ENCODE measurements at places on chromosomes 3 and 15.

DNA sequence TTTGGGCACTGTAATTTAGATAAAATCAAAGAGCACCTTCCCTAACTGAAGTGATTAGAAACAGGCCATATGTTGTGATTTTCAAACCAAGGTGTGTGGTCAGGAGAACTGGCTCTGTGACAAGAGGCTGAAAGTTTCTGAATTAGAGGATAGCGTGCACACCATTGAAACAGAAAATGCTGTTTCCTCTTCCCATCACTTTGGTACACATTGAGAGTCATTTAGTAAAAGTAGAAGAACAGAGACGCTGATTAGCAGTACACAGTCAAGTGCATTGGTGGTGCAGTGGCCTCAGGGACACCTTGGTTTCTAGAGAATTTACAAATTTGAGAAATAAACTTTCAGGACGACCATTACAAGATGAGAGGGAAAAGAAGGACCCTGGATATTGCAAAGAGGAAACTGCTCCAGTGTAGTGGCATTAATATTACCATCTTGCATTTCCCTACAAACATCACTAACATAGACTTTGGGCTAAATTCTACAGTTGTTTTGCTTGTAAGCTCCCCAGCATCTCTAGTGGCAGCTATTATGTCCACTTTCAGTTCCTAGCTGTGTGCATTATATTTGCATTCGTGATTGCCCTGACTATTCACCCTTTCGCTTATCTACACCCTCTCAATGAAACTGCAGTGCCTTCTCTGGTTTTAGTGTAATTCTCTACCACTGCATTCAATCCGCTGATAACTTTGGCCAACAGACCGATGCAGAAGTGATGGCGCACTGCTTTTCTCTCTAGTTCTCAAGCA lies 728.1 kb upstream of the GRM7 start:
- H3K27me3 ChIP-seq, result no peaks in the 10 kb centered on the region
- no peaks in the 10 kb centered on the region for H3K4me1 ChIP-seq
- H3K4me3 ChIP-seq, result no peak overlapping the region
- no peak for DNase-seq
- no peaks in the 10 kb centered on the region for H3K36me3 ChIP-seq

DNA sequence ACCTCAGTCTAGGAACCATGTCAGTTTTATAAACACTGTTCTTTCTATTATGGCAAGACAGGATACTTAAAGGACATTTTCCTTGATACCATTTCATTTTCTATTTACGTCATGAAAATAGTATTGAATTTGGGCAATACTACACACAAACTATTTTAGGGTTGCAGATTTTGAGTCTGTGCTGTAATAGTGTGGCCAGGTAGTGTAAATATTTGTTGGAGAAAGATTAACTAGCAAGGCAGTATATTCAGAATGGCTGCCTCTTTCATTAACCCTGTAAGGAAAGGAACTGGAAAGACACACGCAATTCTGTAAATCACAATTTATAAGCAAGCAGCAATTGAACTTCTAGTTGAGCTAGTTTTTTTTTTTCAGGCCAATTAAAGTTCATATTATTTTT lies 2.0 kb downstream of the CTXND1 start:
- peaks cover 10% of the 10 kb centered on the region for H3K4me1 ChIP-seq
- H3K4me3 ChIP-seq, result no peak overlapping the region
- H3K27ac ChIP-seq, result no peak overlapping the region
- H3K27me3 ChIP-seq, result peaks cover 72% of the 10 kb centered on the region

- no peaks in the 10 kb centered on the region for H3K27me3 ChIP-seq
- DNase-seq, result peak; percentile 49
- H3K4me1 ChIP-seq, result peaks cover 16% of the 10 kb centered on the region
- no peak overlapping the region for H3K27ac ChIP-seq
- H3K36me3 ChIP-seq, result no peaks in the 10 kb centered on the region
Observed at GRCh38 chr3:184769382-184770170, 42.4 kb upstream of the VPS8 start.

GRCh38 chr15:88476635-88477060 lies 9.1 kb downstream of the MRPS11 start:
- no peak overlapping the region for H3K4me3 ChIP-seq
- no peaks in the 10 kb centered on the region for H3K27me3 ChIP-seq
- H3K27ac ChIP-seq, result no peak overlapping the region
- H3K36me3 ChIP-seq, result no peaks in the 10 kb centered on the region
- no peaks in the 10 kb centered on the region for H3K4me1 ChIP-seq

DNA sequence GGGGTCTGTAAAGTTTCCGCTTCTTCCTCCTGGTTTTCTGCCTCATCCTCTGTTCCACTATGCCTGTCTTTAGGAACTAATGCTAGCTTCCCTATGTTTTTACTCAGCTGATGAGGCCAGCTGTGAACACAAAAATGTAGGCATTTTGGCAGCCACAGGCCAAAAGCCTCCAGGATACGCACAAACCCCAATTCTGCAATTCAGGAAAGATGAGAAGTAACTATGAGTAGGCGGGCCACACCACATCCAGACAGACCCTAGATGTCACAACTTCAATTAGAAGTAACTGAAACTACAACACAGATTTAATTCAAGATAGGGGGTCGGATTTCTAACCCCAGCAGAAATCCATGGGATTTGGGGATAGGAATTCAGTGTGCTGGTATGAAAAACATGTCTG lies 11.9 kb downstream of the CA12 start:
- no peaks in the 10 kb centered on the region for H3K4me1 ChIP-seq
- no peak overlapping the region for H3K4me3 ChIP-seq
- no peaks in the 10 kb centered on the region for H3K36me3 ChIP-seq
- DNase-seq, result no peak
- no peaks in the 10 kb centered on the region for H3K27me3 ChIP-seq

- no peaks in the 10 kb centered on the region for H3K27me3 ChIP-seq
- no peaks in the 10 kb centered on the region for H3K4me1 ChIP-seq
- no peak overlapping the region for H3K27ac ChIP-seq
- H3K36me3 ChIP-seq, result no peaks in the 10 kb centered on the region
- H3K4me3 ChIP-seq, result no peak overlapping the region
Observed at GRCh38 chr3:7964899-7965298, 536.7 kb upstream of the LMCD1 start.

DNA sequence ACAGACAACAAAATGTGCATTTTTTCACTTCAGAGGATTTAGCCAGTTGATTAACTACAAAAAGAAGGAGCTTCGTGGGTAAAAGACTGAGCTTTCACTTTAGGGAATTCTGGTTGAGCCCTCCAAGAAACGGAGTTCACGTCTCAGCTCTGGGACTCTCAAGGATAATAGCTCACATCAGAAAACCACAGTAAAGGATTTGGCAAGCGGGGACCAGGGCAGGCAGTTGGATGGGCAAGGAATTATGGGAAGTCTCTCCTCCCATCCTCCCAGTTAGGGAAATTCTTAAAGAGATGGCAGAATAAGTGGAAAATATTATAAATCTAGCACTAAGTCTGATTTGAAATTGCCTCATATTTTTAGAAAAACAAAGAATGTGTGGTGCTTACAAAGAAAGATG lies 188.3 kb upstream of the EOMES start:
- H3K27ac ChIP-seq, result no peak overlapping the region
- no peaks in the 10 kb centered on the region for H3K27me3 ChIP-seq
- no peaks in the 10 kb centered on the region for H3K36me3 ChIP-seq
- no peak overlapping the region for H3K4me3 ChIP-seq
- H3K4me1 ChIP-seq, result no peaks in the 10 kb centered on the region

DNA sequence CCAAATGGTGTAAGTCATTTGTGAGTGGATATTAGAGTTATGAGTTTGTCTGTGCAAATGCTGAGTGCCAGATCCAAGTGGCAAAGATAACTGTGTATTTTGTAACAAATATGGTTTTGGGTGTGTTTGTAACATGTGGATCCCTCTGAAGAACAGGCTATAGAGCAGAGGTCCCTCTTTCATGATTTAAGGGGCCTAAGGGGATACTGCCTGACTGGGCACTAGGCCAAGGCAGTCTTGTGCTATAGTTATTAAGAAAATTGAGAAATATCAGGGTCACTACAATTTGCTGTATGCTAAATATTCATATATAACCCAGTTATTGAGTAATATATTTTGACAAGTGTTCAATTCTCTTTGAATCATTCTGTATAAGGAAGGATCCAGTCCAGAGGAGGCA lies 555.6 kb upstream of the RGMA start:
- H3K27me3 ChIP-seq, result no peaks in the 10 kb centered on the region
- no peak for DNase-seq
- peaks cover 7% of the 10 kb centered on the region for H3K4me1 ChIP-seq
- H3K27ac ChIP-seq, result no peak overlapping the region
- H3K4me3 ChIP-seq, result no peak overlapping the region

GRCh38 chr15:48974882-48975281 lies 11.2 kb upstream of the SHC4 start:
- H3K4me1 ChIP-seq, result peaks cover 17% of the 10 kb centered on the region
- H3K36me3 ChIP-seq, result no peaks in the 10 kb centered on the region
- DNase-seq, result peak; percentile 64

DNA sequence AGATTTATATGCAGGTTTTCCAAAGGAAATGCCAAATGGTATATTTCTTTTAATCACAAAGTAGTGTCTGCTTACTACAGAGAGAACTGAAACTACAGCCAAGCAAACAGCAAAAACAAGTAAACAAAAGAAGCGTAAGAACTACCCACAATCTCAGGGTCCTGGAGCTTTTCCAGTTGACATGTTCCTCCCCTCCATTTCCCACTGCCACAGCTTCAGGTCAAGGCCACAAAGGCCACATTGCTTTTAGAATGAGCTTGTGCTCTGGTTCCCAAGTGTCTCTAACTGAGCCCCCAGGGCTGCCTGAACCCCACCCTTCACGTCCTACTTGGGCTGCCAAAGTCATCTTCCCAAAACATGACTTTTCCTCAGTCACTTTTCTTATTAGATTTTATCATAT lies 24.1 kb downstream of the CTDSPL start:
- H3K4me3 ChIP-seq, result no peak overlapping the region
- DNase-seq, result no peak
- peaks cover 5% of the 10 kb centered on the region for H3K4me1 ChIP-seq
- H3K36me3 ChIP-seq, result no peaks in the 10 kb centered on the region

GRCh38 chr3:161946443-161946960 lies 449.9 kb downstream of the OTOL1 start:
- H3K27me3 ChIP-seq, result no peaks in the 10 kb centered on the region
- no peak overlapping the region for H3K4me3 ChIP-seq
- H3K36me3 ChIP-seq, result no peaks in the 10 kb centered on the region
- H3K4me1 ChIP-seq, result no peaks in the 10 kb centered on the region

DNA sequence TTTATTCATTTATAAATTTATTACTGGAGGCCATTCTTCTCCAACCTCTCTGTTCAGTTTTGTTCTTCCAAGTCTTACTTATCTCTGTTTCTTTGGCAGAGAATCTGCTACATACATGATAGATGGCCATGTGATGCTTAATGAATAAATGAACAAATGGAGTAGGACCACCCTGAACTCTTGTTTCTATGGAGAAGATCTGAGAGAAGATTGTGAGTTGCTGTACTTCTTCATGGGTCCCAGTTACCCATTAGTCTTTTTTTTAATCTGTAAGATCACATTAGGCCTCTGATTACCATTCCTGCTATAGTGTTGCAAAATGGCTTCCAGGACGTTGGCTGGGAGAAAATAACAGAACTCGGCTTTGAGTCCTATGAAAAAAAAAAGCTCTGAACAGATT lies 191.9 kb upstream of the SYNPR start:
- no peak overlapping the region for H3K27ac ChIP-seq
- H3K4me3 ChIP-seq, result no peak overlapping the region
- no peak for DNase-seq
- no peaks in the 10 kb centered on the region for H3K27me3 ChIP-seq
- peaks cover 7% of the 10 kb centered on the region for H3K4me1 ChIP-seq
- H3K36me3 ChIP-seq, result no peaks in the 10 kb centered on the region

DNA sequence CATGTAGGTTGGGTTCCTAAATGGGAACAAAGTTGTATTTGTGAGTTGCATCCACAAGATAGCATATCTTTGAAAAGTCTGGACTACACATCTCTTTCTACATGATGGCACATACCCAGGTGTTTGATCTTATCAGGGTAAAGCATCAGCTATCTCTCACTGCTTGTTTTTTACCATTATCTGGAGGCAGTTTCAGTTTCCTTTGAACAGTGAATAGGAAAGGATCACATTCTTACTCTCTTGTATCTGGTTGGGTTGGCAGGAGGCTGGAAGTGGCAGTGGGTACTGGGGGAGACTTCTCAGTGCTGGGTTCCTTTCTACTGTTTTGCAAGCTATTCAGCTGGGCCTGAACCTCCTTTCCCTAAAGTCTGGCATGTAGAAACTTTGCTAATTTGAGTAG lies 4.1 kb downstream of the CEMIP start:
- H3K36me3 ChIP-seq, result no peaks in the 10 kb centered on the region
- H3K27ac ChIP-seq, result no peak overlapping the region
- H3K4me3 ChIP-seq, result no peak overlapping the region
- H3K4me1 ChIP-seq, result peaks cover 9% of the 10 kb centered on the region
- DNase-seq, result no peak

DNA sequence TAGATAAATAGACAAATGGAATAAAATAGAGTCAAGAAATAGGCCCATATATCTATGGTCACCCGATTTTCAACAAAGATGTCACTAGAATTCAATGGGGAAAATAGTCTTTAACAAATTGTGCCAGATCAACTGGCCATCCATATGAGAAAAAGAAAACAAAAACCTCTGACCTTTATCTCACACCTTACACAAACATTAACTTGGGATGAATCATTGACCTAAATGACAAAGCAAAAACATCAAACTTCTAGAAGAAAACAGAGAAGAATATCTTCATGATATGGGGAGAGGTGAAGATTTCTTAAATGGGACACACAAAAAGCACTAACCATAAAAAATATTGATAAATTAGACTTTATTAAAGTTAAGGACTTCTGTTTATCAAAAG lies 31.9 kb downstream of the ITGA11 start:
- H3K4me3 ChIP-seq, result no peak overlapping the region
- no peaks in the 10 kb centered on the region for H3K27me3 ChIP-seq
- DNase-seq, result no peak
- no peaks in the 10 kb centered on the region for H3K4me1 ChIP-seq

DNA sequence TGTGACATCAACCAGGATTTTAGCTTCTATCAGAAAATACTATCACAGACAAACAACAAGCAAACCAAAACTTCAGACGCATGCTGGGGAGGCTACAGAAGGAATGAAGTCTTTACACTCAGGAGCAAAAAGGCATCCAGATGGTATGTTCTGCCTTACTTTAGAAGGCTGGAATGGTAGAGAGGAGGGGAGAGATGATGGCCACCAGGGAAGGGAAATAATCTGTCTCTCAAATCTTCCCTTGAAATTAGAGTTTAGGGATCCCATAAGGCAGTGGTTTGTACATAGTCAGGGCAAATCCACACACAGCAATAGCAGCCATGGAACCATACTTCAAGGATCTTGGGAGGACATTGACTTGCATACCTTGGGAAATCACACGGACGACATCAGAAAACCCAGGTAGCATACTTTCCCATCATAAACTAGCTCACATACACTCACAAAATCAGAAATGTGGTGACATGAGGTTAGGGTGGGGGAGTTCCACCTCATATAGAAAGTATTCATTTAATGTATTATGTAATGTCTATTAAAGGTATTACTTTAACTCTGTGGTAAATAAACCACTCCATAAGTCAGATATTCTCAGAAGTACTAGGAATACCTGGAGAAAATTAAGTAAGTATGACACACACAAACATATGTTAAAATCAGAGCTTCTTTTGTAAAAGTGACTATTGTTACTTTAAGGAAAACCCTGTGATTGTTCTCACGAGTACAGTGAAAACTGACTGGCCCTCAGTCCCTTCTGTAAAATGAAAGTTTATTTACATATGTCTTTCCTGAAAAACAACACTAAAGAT lies 9.4 kb downstream of the BTLA start:
- H3K4me3 ChIP-seq, result no peak overlapping the region
- H3K36me3 ChIP-seq, result no peaks in the 10 kb centered on the region
- H3K4me1 ChIP-seq, result no peaks in the 10 kb centered on the region
- no peak for DNase-seq
- H3K27ac ChIP-seq, result no peak overlapping the region
- no peaks in the 10 kb centered on the region for H3K27me3 ChIP-seq

- no peaks in the 10 kb centered on the region for H3K36me3 ChIP-seq
- H3K27ac ChIP-seq, result no peak overlapping the region
- H3K4me3 ChIP-seq, result no peak overlapping the region
- H3K4me1 ChIP-seq, result no peaks in the 10 kb centered on the region
Observed at GRCh38 chr3:158160958-158161357, 51.1 kb downstream of the RSRC1 start.

All from neural progenitor cell (in vitro differentiated cells).